ENCODE measurements at places on chromosomes 5 and 9.

GRCh38 chr5:1744393-1745122, 55.1 kb downstream of the MRPL36 start:
- H3K36me3 ChIP-seq, result no peaks in the 10 kb centered on the region
- H3K4me3 ChIP-seq, result no peak overlapping the region
- no peak for DNase-seq

GRCh38 chr5:158287643-158288271, 428.8 kb upstream of the CLINT1 start:
- no peak overlapping the region for H3K4me3 ChIP-seq
- H3K27ac ChIP-seq, result no peak overlapping the region
- H3K27me3 ChIP-seq, result no peaks in the 10 kb centered on the region
- no peaks in the 10 kb centered on the region for H3K36me3 ChIP-seq

- no peak overlapping the region for H3K27ac ChIP-seq
- no peak overlapping the region for H3K4me3 ChIP-seq
- no peaks in the 10 kb centered on the region for H3K4me1 ChIP-seq
- no peaks in the 10 kb centered on the region for H3K36me3 ChIP-seq
- DNase-seq, result no peak
These were observed 89.0 kb upstream of the MAP1B start for GRCh38 chr5:72018143-72018803.

GRCh38 chr5:172186114-172186695, 1.8 kb downstream of the STK10 start:
- H3K27ac ChIP-seq, result peak overlapping the region; percentile 89
- no peaks in the 10 kb centered on the region for H3K36me3 ChIP-seq
- peaks cover 24% of the 10 kb centered on the region for H3K4me1 ChIP-seq
- no peaks in the 10 kb centered on the region for H3K27me3 ChIP-seq
- DNase-seq, result no peak
- peak overlapping the region; percentile 75 for H3K4me3 ChIP-seq

- no peaks in the 10 kb centered on the region for H3K27me3 ChIP-seq
- no peak overlapping the region for H3K4me3 ChIP-seq
- H3K36me3 ChIP-seq, result no peaks in the 10 kb centered on the region
- no peaks in the 10 kb centered on the region for H3K4me1 ChIP-seq
These were observed 128.4 kb upstream of the TRPM3 start for GRCh38 chr9:71249729-71250317.

- no peak overlapping the region for H3K4me3 ChIP-seq
- no peaks in the 10 kb centered on the region for H3K4me1 ChIP-seq
- no peak for DNase-seq
These were observed 74.2 kb upstream of the TNFSF8 start for GRCh38 chr9:115004545-115004944.

- no peaks in the 10 kb centered on the region for H3K4me1 ChIP-seq
- H3K27me3 ChIP-seq, result no peaks in the 10 kb centered on the region
- no peak for DNase-seq
- H3K36me3 ChIP-seq, result no peaks in the 10 kb centered on the region
- no peak overlapping the region for H3K27ac ChIP-seq
- H3K4me3 ChIP-seq, result no peak overlapping the region
These were observed 154.4 kb upstream of the FBXL17 start for GRCh38 chr5:108536321-108536720.

DNA sequence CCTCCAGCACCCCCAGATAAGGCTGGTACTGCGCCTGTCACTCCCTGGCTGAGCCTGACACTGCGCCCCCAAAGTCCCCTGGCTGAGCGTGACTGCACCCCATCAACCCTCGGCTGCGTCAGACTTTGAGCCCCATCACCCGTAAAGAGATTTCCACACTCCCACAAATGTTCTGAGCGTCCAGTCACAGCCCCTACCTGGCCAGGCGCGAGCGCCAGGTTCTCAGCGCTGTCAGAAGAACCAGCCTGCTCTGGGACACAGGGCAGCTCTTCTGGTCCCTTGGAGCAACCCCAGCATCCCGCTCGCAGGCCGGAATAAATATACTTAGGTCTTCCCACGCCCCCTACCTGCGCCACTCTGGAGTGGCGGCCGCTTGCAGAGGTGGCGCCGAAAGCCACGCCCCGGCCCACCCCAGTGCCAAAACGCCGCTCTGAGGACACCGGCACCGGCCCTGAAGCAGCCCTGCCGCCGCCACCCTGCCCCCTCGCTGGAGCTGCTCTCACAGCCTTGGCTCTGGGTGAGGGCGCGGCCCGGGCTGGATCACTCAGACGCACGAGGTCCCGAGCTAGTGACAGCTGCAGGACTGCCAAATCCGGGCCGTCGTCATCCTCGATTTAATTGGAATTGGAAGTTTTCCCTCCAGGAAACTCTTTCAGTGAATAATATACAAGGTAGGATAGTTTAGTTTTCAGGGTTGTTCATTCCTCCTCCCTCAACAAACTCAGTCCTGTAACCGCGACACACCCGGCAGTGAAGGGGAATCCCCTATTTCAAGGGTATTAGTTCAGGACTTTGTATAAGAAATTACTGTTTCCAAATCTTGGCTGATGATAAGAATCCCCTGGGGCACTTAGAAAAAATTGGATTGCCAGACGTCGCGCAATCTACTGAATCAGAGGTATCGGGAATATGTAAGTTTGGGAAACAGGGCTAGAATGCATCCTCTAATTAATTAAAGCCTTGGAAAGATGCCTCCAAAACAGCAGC, 1.2 kb upstream of the CEMIP2 start:
- DNase-seq, result no peak
- H3K4me1 ChIP-seq, result peaks cover 39% of the 10 kb centered on the region
- no peaks in the 10 kb centered on the region for H3K27me3 ChIP-seq
- H3K36me3 ChIP-seq, result no peaks in the 10 kb centered on the region
- H3K27ac ChIP-seq, result peak overlapping the region; percentile 97
- peak overlapping the region; percentile 72 for H3K4me3 ChIP-seq

DNA sequence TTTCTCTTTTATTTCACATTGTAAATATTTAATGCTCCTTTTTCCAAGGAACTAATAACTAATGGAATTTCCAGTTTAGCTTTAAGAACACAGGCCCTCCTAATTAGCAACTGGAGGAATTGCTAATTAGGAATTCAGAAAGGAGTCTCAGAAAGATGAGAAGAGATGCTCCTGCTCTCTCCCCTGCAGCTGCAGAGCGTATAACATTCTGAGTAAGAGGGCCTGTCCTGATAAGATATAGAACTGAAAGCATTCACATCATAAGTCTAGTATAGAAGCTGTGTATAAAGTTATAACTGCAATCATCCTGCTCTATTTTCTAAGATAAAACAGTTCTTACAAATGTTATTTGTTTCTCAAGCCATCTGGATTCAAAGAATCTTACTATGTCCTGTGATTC, 83.2 kb downstream of the DTWD2 start:
- no peaks in the 10 kb centered on the region for H3K36me3 ChIP-seq
- no peak overlapping the region for H3K27ac ChIP-seq
- no peak overlapping the region for H3K4me3 ChIP-seq
- H3K27me3 ChIP-seq, result no peaks in the 10 kb centered on the region

- no peaks in the 10 kb centered on the region for H3K4me1 ChIP-seq
- no peaks in the 10 kb centered on the region for H3K36me3 ChIP-seq
- H3K4me3 ChIP-seq, result no peak overlapping the region
These were observed 307.0 kb upstream of the TLE4 start for GRCh38 chr9:79264511-79265355.

DNA sequence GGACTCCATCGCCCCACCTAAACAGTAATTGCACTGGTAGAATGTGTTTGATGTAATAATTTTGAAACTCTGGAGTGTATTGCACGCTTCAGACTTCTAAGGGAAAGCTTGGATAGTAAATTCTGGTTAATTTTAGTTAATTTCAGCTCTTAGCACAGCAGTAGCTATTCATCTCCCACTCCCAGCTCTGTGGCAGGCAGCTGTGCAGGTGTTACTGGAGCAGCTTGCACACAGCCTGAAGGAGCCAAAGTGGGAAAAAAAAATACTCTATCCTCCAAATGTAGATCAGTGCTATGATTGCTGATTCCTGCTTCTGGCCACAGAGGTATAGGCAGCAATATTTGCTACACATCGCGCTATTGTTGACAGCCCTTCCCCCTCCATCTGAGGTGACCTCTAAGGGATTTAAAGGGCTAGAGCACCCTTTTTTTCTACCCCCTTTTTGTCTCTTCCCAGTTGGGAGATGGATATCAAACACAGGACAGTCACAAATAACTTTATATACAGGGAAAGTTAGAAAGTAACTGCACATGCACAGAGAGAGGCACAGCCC, 97.4 kb downstream of the KCTD16 start:
- no peak for DNase-seq
- no peaks in the 10 kb centered on the region for H3K27me3 ChIP-seq
- H3K4me3 ChIP-seq, result no peak overlapping the region

DNA sequence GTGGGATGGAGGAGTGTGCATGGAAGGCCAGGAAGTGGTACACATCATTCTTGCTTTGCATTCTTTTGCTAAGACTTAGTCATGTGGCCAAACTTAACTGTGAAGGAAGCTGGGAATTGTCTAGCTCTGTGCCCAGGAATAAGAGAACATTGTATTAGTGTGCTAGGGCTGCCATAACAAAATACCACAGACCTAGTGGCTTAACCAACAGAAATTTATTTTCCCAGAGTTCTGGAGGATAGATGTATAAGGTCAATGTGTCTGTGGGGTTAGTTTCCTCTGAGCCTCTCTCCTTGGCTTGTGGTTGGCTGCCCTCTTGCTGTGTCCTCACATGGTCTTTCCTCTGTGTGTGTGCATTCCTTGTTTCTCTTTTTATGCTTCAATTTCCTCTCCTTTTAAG, 32.4 kb downstream of the NNT start:
- no peak for DNase-seq
- H3K27me3 ChIP-seq, result no peaks in the 10 kb centered on the region
- no peaks in the 10 kb centered on the region for H3K36me3 ChIP-seq

GRCh38 chr9:13613296-13613695, 333.8 kb upstream of the MPDZ start:
- DNase-seq, result no peak
- H3K4me3 ChIP-seq, result no peak overlapping the region
- no peak overlapping the region for H3K27ac ChIP-seq
- H3K4me1 ChIP-seq, result peaks cover 7% of the 10 kb centered on the region
- no peaks in the 10 kb centered on the region for H3K27me3 ChIP-seq
- no peaks in the 10 kb centered on the region for H3K36me3 ChIP-seq

Measured in vagina (tissue), 2 donors.